ENCODE measurements at places on chromosomes 16 and 17. TPM values are rescaled to one million over a fixed set of nuclear protein-coding genes. Genes with fewer than 3 reads are reported as not detected.

TNFRSF17 gene
- not detected for total RNA-seq

MMP2 gene
- total RNA-seq = 94.9 TPM

GRCh38 chr16:59355704-59356103 is 621.6 kb upstream of the GOT2 start:
- H3K27me3 ChIP-seq = no peaks in the 10 kb centered on the region
- no peak for DNase-seq

DNA sequence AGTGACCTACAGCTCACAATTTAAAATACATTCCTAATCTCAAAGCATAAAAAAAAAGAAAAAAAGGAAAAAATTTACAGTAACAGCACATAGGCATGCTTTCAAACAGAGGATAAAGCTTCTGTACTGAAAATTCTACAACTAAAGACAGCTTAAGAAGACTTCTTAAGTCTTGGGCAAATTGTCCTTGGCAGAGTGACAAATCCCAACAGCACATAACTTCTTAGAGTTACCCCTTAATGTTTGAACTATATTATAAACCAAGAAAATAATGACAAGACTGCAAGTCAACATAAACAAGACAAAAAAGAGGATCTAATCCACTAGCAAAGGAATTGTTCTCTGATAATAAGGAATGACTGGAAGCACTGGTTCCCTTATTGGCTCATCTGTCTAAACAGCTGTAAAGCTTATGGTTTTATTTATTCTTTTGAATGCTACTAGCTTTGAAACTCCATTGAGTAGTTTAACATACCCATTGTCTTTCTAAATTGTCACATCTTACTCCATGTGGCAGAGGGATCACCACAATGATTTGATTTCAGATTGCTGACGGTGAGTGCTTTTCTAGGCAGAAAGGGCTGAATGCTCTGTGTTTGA is 1576.8 kb upstream of the GOT2 start:
- no peak overlapping the region for H3K4me3 ChIP-seq
- H3K36me3 ChIP-seq = no peaks in the 10 kb centered on the region
- no peak for DNase-seq
- H3K27me3 ChIP-seq = no peaks in the 10 kb centered on the region
- H3K4me1 ChIP-seq = no peaks in the 10 kb centered on the region
- no peak overlapping the region for H3K27ac ChIP-seq

- H3K4me1 ChIP-seq = no peaks in the 10 kb centered on the region
- DNase-seq = no peak
- H3K36me3 ChIP-seq = no peaks in the 10 kb centered on the region
- no peak overlapping the region for H3K4me3 ChIP-seq
- H3K27me3 ChIP-seq = no peaks in the 10 kb centered on the region
- no peak overlapping the region for H3K27ac ChIP-seq
These were observed 401.0 kb downstream of the HS3ST3B1 start for GRCh38 chr17:14701886-14702285.

GRCh38 chr16:88856122-88856827 is 472 bp downstream of the GALNS start:
- peaks cover 20% of the 10 kb centered on the region for H3K36me3 ChIP-seq
- no peak for DNase-seq
- peaks cover 14% of the 10 kb centered on the region for H3K4me1 ChIP-seq

- no peaks in the 10 kb centered on the region for H3K27me3 ChIP-seq
- peaks cover 35% of the 10 kb centered on the region for H3K4me1 ChIP-seq
- no peaks in the 10 kb centered on the region for H3K36me3 ChIP-seq
- H3K4me3 ChIP-seq = no peak overlapping the region
- no peak overlapping the region for H3K27ac ChIP-seq
These were observed 14.7 kb downstream of the TMEM11 start for GRCh38 chr17:21199311-21199710.

DNA sequence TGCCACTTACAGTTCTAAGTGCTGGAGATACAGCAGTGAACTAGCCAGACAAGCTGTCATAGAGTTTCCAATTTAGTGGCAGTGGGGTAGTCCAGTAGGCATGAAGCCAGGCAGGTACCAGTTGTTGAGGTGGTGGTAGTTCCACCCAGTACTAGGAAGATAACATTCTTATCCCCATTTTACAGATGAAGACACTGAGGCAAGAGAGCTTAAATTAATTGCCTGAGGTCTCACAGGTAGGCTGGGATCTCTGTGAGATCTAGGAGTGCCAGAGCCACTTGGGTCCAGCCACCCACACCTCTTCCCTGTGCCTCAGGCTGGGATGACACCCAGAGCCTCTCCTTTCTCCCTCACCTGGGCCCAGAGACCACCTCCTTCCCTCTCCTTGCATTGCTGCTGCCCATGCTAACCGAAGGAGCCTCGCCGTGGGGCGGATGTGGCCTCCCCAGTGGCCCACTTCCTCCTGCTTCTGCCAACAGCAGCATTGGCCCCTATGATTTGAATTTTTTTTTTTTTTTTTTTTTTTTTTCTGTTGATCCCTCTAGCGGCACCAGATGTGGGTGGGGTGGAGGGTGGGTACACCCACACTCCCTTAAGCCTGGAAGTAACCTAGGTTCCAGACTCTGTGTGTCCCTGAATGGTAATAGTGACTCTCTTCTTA is 114.0 kb downstream of the PRKCB start:
- H3K36me3 ChIP-seq = no peaks in the 10 kb centered on the region
- peak; percentile 23 for DNase-seq
- H3K4me3 ChIP-seq = no peak overlapping the region
- no peak overlapping the region for H3K27ac ChIP-seq
- H3K27me3 ChIP-seq = no peaks in the 10 kb centered on the region

- H3K4me1 ChIP-seq = peaks cover 8% of the 10 kb centered on the region
- DNase-seq = no peak
- H3K27me3 ChIP-seq = no peaks in the 10 kb centered on the region
- no peaks in the 10 kb centered on the region for H3K36me3 ChIP-seq
These were observed 105.5 kb downstream of the TNFRSF13B start for GRCh38 chr17:16866436-16866835.

DNA sequence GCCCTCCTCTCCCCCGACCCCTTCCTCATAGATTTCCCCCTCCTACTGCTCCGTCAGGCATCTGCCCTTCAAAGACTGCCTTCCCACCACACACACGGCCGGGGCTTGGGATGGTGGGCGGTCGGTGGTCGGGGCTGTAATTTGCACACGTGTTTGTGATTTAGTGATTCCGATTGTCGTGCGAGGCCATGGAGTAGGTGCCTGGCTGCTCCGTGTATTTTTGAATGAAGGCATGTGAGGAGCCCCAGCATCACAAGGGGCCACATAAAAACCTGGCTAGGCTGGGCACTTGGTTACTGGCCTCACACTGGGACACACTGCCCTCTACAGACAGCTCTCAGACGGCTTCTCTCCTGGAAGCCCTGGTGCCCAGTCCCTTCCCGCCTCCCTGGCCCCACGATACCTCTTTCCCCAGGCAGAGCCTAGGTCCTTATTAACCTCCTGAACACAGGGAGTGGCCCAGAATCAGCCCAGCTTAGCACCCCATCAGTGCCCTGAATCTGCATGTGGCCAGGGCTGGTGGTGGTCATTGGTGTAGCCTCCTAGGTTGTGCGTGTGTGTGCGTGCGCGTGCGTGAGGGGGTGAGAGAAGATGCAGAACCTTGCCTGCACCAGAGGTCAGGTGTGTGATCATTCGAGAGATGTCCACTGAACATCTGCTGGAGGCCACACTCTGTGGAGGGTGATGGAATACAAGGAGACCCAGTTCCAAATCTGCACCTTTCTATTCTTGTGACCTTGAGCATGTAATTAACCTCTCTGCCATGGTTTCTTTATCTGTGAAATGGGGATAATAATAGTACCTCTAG is 1.3 kb upstream of the SOCS1 start:
- H3K4me3 ChIP-seq = no peak overlapping the region
- peak; percentile 84 for DNase-seq
- no peak overlapping the region for H3K27ac ChIP-seq
- H3K27me3 ChIP-seq = no peaks in the 10 kb centered on the region

DNA sequence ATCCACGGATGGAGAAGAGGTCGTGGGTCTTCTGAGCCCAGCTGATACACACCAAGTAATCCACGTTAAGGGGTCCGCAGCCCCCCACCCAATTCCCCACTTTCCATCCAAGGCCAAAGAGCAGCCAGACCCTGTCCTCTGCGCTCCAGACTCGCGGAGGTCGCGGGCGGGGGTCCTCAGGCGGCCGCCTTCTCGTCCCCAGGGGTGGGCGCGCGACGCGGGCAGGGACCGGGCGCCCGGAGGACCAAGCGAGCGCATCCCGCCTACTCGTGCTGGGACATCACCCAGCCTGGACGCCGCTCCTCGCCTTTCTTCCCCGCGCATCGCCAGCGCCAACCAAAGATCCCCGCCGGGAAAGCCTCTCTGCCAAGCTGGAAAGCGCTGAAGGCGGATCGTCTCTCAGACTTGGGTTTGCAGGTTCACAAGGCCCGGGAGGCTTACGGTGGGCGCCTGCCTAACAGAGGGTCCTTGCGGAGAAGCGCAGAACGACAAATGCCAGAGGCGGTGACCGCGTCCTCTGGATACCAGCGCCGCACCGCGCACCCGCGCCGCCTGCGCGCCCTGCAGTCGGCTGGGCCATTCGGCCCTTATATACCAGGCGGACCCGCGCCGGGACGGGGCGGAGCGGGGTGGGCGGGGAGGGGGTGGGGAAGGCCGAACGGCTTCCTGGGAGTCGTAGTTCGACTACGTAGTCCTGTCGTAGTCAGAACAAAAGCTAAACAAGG is 471.6 kb downstream of the SOX9 start:
- peak; percentile 15 for DNase-seq
- H3K4me1 ChIP-seq = peaks cover 10% of the 10 kb centered on the region
- H3K36me3 ChIP-seq = no peaks in the 10 kb centered on the region
- peaks cover 9% of the 10 kb centered on the region for H3K27me3 ChIP-seq
- no peak overlapping the region for H3K27ac ChIP-seq

GRCh38 chr17:67229109-67229955 is 15.7 kb downstream of the HELZ start:
- no peaks in the 10 kb centered on the region for H3K27me3 ChIP-seq
- peaks cover 7% of the 10 kb centered on the region for H3K4me1 ChIP-seq
- no peak overlapping the region for H3K27ac ChIP-seq
- H3K36me3 ChIP-seq = no peaks in the 10 kb centered on the region
- no peak for DNase-seq
- no peak overlapping the region for H3K4me3 ChIP-seq

GRCh38 chr16:64745258-64745930 is 376.5 kb downstream of the CDH11 start:
- no peaks in the 10 kb centered on the region for H3K27me3 ChIP-seq
- H3K4me1 ChIP-seq = no peaks in the 10 kb centered on the region
- no peak overlapping the region for H3K4me3 ChIP-seq
- no peak for DNase-seq

All from thyroid gland (tissue), 4 donors.